Left renal pelvis (tissue), 4 donors: ENCODE measurements at places on chromosomes 6 and 20. TPM values are rescaled to one million over a fixed set of nuclear protein-coding genes. Genes with fewer than 3 reads are reported as not detected.

ADNP gene
- polyA plus RNA-seq = 119 TPM

BHLHE23 gene
- not detected for polyA plus RNA-seq

UST gene
- polyA plus RNA-seq = 16.5 TPM

NKAIN4 gene
- 40.8 TPM for polyA plus RNA-seq

HTR1B gene
- polyA plus RNA-seq = 0.24 TPM
